ENCODE measurements at places on chromosomes 1 and 21. TPM values are rescaled to one million over a fixed set of nuclear protein-coding genes. Genes with fewer than 3 reads are reported as not detected.

DNA sequence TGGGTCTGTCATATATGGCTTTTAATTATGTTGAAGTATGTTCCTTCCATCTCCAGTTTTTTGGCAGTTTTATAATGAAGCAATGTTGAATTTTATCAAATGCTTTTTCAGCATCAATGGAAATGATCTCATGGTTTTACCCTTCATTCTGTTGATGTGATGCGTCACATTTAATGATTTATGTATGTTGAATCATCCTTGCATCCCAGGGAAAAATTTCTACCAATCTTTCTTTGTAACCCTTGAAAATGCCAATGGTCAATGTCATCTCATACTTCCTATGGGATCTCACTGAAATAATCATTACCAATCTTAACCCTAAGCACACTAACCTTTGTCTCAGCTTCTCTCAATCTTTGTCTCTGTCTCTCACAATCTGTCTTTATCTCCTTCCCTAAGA, 1004.0 kb downstream of the KCNT2 start:
- ATAC-seq, result no peak

- ATAC-seq, result no peak
Measured at GRCh38 chr1:201100169-201100930, 11.9 kb downstream of the CACNA1S start.

GRCh38 chr1:169118227-169118626, 11.7 kb downstream of the ATP1B1 start:
- ATAC-seq, result no peak

- no peak for ATAC-seq
Measured at GRCh38 chr1:224402472-224403036, 32.0 kb downstream of the WDR26 start.

- ATAC-seq, result no peak
Measured at GRCh38 chr1:1198423-1199140, 7.8 kb downstream of the TNFRSF18 start.

CLCA1 gene
- total RNA-seq, result not detected

DNA sequence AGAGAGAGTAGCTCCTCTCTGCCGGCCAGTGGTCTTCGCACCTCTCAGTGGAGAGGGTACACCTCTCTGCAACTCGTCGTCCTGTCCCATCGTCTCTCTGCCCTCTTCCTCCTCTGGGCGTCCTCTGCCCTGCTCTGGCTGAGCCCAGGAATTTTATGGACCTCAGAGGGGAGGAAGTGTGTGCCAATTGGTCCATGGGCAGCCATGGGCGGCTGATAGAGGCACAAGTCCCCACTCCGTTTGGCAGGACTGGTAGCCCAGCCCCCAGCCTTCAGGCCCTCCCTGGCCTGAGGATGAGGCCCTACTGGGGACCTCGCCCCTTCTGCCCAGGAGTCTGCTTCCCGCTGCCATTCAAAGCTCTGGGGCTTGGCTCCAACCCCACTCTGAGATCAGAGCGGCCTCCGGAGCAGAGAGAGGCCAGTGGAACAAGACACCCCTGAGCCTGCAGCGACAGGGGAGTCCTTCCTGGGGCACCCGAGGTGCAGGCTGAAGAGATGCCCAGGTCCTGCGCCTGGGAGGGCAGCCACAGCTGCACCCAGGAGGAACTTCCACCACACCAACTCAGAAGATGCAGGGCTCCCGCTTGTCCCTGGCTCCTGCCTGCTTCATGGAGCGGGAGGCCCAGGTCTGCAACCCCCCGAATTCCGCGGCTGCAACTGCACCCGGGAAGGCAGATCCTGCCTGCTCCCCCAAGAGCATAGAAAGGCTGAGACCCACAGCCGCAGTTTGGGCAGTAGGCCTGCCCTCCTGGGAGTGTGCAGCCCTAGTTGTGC, 659.9 kb downstream of the KCNT2 start:
- peak; percentile 7 for ATAC-seq

DNA sequence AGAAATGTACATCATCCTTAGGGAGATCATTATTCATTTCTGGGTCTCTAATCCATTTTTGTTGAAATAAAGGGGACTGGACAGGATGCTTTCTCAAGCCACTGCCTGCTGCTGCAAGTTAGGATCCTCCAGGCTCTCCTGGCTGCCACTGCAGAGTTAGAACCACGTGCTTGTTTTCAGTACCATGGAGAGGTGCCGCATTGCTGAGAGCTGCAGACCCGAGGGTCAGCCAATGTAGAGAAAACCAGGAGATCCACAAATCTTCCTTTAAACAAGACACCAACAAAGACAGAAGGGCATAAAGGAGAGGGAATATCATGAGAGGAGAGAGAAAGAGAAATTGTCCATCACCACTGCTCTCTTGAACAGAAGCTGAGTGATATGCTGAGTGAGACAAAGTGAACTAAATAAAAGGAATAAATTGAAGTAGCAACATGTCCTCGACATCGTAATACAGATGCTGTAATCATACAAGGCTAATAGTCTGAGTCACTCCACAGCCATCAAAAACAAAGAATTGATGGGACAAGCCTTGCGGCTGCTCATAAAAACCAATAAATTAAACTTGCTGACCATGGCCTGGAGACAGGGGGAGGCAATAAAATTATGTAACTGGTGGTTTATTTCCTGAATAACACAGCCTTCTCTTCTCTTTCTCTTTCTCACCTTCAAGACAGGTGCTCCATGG, 255.7 kb downstream of the OMA1 start:
- ATAC-seq, result no peak

- no peak for ATAC-seq
Measured at GRCh38 chr1:208520438-208521099, 276.4 kb upstream of the PLXNA2 start.

- ATAC-seq, result no peak
Measured at GRCh38 chr1:66940981-66941380, 16.2 kb downstream of the MIER1 start.

DNA sequence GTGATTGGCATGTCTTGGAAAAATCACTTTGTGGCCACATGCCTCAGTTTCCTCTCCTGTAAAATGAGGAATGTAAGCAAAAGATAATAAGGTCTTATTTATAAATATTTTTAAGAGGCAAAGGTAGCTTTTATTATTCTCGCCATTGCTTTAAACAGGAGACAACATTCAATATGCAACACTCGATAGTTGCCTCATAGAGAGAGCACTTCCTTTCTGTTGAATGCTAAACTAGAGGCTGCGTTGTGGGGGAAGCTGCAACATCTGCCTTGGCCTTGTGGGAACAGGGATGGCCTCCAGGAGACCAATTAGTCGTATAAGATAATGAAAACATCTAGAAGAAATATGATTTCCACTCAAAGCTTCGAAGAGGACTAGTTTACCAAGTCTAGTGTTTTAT, 3.5 kb downstream of the OSCP1 start:
- ATAC-seq, result no peak

EDARADD gene
- total RNA-seq, result 0.95 TPM

PGBD5 gene
- not detected for total RNA-seq

DNA sequence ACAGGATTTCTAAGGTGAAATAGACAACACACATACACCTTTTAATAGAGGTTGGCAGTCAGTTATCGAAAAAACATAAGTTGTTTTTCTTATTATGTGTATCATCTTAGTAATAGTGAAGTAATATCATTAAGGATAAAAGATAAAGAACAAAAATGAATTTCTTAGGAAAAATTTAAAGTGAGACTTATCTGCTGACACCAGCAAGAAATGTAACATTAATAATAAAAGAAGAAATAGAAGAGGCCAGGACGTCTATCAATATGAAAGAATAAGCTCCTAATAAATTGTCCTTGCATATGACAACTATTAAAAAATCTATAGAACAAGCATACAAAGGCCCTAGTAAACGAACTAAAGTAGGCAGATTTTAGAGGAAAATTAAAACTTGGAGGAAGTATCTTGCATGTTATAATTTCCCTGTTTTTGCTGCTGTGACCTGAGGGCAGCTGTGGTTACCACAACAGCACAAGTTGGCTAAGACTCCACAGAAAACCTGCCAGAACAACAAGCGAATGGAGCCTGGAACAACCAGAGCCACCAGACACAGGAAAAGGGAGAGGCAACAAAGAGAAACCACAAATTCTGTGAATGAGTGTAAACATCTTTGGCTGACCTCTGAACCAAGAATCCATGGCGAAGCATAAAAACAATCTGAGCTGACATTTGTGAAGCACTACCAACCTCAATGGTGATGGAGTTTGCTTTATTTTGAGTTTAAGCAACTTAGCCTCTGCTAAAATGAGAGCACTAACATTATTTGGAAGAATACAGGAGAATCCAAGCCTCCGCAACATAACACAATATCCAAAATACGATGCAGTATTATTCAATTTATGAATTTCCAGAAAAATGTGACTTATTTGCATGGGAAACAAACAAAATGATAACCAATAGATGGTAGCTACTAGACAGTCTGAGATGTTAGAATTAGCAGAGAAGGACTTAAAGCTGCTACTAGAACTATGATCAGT, 207.5 kb downstream of the KCNT2 start:
- ATAC-seq, result no peak

ARHGEF11 gene
- total RNA-seq, result 4.1 TPM

AVPR1B gene
- not detected for total RNA-seq

SFN gene
- 4.7 TPM for total RNA-seq

- ATAC-seq, result no peak
Measured at GRCh38 chr1:91735266-91735845, 150.6 kb downstream of the TGFBR3 start.

GRCh38 chr1:23910144-23910543, 3.0 kb downstream of the CNR2 start:
- no peak for ATAC-seq

SLC45A1 gene
- 0.15 TPM for total RNA-seq

DNA sequence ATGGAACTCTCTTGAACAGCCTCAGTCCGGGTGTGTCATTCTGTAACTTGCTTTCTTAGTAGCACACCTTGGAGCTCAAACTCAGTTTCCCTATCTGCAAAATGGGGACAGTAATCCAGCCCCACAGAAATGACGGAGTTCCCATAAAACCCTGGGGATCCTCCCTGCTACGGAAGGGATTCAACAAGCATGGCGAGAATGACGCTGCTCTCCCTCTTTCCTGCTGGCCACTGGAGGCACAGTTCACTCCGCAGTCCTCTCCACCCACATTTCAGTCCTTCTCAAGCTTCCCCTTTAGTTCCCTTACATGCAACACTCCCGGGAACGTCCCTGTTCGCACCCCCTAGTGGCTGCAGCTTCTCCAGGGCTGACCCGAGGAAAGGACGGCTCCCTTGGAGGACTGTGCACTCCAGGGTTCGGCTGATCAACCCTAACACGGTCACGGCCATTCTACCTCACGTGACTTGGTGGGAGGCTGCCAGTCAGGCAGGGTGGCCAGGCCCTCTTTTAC, 20.6 kb downstream of the RUNX3 start:
- no peak for ATAC-seq

LYPD8 gene
- not detected for total RNA-seq

DNA sequence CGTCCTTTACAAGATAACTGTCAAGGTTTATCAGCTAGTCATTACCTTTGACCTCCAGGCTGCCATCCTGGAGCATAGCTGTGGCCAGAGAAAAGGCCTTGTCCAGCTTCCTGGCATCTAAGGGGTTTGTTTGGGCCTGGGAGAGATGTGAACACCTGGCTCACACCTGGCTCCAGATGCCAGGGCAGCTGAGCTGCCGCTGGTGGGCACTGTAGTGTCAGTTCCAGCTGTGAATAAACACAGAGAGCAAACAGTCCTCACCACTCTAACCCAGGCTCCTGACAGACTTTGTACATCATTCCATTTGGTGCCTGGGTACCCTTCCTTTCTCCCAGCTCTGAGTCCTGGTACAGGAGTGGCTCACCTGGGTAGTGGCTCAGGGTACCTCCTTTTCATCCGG, 14.3 kb upstream of the KCNA10 start:
- ATAC-seq, result no peak

DNA sequence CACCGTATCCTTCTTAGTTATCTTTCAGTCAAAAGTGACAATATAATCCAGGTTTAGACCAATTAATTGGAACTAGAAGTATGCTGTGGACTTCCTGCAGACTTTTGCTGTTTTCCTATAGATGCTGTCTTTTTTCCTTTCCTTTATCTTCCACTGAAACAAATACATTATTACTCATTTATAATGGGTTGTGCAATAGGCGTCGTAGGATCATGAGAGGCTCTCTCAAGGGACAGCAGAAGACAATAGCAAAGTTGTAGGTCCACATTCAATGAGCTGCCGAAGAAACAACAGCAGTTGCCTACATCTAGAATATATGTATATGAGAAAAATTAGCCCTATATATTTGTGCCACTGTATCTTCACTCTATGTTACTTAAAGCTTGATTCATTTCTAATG, 371.6 kb downstream of the AMY1C start:
- no peak for ATAC-seq

LMX1A gene
- not detected for total RNA-seq

- no peak for ATAC-seq
Measured at GRCh38 chr1:230062521-230062920, 4.5 kb upstream of the GALNT2 start.

- ATAC-seq, result no peak
Measured at GRCh38 chr1:115436596-115436995, 98.5 kb upstream of the NGF start.

DNA sequence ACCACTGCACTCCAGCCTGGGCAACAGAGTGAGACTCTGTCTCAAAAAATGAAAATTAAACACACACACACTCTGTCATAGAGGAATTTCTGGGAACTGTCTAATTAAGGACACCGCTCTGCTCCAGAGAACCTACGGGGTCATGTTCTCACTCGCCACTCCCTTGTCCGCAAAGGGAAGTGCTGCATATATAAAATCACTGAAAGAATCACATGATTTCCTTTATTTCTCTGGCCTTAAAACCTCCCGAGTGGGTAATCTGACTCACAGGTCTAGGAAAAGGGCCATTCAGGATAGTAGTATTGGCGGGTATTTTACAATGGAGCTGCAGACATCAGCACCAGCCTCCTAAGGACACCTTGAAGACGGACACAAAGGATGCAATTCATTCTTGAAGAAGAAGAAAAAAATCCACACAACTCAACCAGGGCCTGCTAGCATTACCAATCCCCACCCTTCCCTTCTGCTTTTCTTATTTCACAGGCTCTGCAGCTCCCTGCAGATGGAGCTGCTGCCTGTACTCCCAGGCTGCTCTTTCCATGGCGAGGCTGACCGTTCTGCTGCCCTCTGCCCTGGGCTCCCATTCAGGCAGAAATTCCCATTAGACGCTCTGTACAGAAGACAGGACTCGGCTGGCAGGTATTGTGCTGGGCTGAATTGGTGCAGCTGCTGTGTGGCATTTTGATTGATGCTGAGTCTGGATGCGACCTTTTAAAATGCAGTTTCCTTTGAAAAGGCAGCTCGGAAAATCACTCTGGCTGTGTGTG, 53.3 kb upstream of the FAM89A start:
- no peak for ATAC-seq

PSMD4 gene
- 174 TPM for total RNA-seq

LCE1C gene
- total RNA-seq, result not detected

- no peak for ATAC-seq
Measured at GRCh38 chr1:61375082-61375880, 292.9 kb downstream of the NFIA start.

PCP4L1 gene
- total RNA-seq, result 0.90 TPM

RERE gene
- total RNA-seq, result 48.0 TPM

- ATAC-seq, result no peak
Measured at GRCh38 chr21:43370888-43371570, 55.9 kb downstream of the SIK1 start.

HTR1D gene
- not detected for total RNA-seq

DNA sequence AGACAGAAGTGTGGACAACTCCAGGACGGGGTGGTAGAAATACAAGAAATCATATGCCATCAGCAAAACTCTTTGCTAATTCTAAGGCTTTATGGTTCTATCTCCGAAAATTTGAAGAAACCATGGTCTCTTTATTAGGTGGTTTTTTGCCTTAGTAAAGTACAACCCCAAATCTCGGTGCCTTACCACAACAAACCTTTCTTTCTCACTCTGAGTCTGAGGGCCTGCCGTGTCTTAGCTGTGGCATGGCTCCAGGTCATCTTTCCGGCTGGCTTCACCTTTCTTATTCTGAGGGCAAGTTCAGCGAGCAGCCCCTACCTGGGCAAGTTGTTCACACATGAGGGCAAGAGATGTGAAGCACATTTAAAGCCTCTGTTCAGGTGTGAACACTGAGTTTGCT, 280.6 kb downstream of the TTLL7 start:
- ATAC-seq, result no peak
